ENCODE measurements at places on chromosomes 5 and 9.
A peak's percentile ranks its signal among the peaks of the same experiment; 100 is the strongest.

DNA sequence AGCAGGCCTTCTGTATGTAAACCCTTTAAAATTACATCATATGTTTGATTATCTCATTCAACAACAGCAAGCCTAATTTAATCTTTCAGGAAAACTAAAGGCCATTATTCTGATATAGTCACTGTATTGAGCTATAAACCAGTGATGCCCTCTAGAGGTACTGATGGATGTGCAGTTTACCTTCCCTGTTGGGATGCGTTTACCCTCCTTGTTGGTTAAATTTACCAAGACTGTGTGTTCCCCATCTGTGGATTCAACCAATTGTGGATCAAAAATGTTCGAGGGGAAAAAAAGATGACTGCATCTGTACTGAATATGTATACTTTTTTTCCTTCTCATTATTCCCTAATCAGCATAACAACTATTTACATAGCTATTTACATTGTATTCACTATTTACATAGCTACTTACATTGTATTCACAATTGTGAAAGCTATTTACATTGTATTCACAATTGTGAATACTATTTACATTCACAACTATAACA lies 3.7 kb upstream of the BAAT start:
- DNase-seq = no peak

DNA sequence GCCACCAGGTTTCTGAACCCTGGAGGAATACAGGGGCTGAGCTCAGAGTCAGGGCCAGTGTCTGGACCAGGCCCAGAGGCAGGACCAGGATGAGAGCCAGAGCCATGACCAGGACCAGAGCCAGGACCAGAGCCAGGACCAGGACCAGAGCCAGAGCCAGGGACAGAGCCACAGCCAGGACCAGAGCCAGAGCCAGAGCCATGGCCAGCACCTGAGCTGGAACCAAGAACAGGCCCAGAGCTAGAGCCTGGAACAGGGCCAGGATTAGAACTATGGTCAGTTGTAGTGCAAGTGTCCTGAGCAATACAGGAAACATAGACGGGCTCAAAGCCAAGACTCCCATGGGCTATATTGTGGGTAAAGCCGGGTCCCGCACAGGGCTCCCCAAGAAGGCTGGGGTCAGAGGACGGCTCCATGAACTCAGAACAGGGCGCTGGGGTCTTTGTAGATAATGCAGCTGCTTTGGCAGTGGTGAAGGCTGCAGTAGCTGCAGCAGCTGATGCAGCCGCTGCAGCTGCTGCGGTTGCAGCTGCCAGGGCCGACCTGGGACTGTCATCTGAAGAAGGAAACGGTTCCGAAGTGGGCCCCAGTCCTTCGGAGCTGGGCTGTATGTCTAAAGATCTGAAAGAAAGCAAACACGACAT lies 559 bp downstream of the SPAG8 start:
- DNase-seq = no peak

GRCh38 chr5:173187054-173187743 lies 42.9 kb downstream of the BNIP1 start:
- no peak for DNase-seq

- DNase-seq = no peak
These were observed 58.1 kb downstream of the SLIT3 start for GRCh38 chr5:169242849-169243186.

GRCh38 chr9:105357937-105358336 lies 89.9 kb upstream of the FSD1L start:
- DNase-seq = no peak

DNA sequence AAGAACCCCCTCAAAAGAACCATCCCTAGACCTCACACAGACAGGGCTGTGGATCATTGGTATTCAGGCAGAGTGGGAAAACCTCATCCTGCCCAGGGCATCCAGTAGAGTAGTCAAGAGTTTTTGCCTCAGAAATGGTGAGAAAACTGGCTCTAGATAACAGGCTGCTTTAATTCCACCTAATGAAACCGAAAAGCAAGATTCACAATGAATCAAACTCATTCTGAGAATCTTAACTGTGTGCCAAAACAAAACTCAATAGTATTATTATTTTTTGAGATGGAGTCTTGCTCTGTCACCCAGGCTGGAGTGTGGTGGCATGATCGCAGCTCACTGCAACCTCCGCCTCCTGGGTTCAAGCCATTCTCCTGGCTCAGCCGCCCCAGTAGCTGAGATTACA lies 17.8 kb upstream of the NPM1 start:
- no peak for DNase-seq

DNA sequence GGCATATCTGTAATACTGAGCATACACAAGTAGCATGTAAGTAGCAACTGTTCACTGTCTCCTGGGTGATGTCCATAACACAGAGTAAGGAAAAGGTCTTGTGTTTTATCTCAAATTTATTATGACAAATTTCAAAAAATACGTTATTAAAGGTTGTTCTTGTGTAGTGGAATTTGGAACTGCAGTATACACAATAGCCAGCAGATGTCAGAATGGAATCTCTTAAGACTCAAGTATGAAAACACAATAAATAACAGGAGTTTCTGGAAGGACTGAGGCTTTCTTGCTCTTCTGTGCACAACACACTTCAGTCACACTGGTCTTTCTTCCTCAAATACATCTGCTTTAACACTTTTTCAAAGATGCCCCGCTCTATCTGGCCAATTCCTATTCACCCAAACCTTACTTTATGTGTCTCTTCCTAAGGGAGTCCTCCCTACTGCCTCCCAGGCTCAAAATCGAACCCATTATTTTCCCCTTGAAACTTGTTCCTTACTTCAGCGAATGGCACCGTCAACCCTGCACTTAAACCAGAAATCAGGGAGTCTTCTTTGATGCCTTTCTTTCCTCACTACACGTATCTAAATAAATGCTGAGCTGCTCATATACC lies 6.5 kb upstream of the FBXO10 start:
- DNase-seq = peak; percentile 40

DNA sequence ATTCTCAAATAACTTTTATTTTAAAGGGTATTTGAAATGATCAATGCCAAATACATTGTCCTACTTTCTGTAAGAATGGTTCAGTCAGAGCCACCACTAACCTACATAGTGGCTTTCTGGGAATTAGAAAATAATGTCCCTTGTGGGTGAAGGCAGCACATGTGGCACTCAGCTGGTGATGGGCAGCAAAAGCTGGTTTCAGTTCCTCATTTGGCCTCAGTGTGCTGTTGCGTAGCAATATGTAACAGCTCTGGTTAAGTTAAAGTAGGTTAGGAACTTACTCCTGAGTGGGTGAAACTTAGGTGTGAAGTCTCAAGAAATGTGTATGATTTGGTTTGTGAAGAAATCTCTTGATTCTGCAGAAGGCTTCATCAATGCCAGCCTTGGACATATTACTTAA lies 99.6 kb upstream of the SPEF2 start:
- DNase-seq = peak; percentile 89

DNA sequence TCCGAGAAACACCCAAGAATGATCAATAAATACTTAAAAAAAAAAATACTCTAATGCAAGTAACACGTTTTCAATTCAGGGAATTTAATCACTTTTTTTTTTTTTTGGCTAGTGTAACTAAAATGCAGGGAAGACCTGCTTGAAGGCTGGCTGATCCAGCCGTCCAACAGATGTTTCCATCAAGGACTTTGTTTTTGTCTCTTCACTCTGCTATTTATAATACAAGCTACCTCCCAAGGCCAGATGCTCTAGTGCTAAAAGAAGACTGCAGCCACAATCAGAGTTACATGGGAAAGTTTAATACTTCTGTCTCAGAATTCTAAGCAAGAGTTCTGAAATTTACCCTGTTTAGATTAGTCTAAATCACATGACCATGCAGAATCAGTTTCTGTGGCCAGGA lies 14.5 kb downstream of the TBCA start:
- no peak for DNase-seq

DNA sequence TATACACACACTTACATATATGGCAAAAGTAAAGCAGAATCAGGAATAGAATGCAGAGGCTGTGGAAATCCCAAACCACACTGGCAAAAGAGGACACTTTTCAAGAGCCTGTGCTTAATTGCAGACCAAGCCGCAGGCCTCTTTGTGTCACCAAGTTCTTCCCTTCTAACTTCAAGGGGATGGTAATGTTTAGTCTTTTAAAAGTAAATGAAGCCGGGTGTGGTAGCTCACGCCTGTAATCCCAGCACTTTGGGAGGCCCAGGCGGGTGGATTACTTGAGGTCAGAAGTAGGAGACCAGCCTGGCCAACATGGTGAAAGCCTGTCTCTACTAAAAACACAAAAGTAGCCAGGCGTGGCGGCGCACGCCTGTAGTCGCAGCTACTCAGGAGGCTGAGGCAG lies 28.7 kb downstream of the ROR2 start:
- no peak for DNase-seq

GRCh38 chr9:123678878-123679329 lies 251.0 kb downstream of the DENND1A start:
- peak; percentile 15 for DNase-seq

- no peak for DNase-seq
These were observed 359.3 kb downstream of the LRRC70 start for GRCh38 chr5:62937661-62938558.

GRCh38 chr9:81980568-81980967 lies 8.0 kb upstream of the SPATA31D1 start:
- DNase-seq = no peak

DNA sequence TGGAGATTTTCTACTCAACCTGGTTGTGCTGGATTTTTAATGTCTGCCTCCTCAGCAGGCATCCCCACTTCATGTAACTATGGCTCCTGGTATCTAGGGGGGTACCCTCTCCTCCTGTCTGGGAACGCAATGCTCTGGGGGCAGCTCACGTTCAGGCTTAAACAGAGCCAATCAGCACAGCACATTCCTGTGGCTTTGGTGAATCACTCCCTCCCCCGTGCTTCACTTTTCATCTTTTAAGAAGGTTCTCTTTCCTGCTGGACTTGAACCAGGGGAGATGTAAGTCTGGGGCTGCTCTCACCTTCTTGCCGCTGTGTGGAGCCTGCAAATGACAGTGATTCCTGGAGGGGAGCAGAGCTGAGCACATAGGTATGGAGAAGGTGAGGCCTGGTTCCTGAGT lies 101.2 kb downstream of the MSX2 start:
- no peak for DNase-seq

- peak; percentile 54 for DNase-seq
These were observed 5.8 kb upstream of the TRIM41 start for GRCh38 chr5:181217111-181217802.

- DNase-seq = no peak
These were observed 178.3 kb downstream of the HSPA4 start for GRCh38 chr5:133229931-133230664.

- no peak for DNase-seq
These were observed 548.8 kb upstream of the IZUMO3 start for GRCh38 chr9:25094518-25094917.

DNA sequence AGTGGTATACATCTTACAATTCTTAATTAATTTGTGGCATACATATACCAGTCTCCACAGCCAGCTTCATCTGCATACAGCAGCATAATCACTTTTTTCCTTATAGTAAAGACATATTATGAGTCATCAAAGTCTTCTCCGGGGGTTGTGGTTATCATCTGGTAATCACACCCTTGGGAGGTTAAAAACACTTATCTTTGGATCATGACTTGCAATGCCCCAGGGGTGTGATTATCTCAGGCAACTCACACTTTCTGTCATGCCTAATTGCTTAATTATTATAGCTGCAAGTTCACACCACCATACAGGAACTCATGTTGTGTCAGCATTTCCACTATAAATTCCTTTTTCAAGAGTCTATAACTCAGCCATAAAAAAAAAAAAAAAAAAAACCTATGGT lies 218.4 kb downstream of the ANXA1 start:
- DNase-seq = no peak

DNA sequence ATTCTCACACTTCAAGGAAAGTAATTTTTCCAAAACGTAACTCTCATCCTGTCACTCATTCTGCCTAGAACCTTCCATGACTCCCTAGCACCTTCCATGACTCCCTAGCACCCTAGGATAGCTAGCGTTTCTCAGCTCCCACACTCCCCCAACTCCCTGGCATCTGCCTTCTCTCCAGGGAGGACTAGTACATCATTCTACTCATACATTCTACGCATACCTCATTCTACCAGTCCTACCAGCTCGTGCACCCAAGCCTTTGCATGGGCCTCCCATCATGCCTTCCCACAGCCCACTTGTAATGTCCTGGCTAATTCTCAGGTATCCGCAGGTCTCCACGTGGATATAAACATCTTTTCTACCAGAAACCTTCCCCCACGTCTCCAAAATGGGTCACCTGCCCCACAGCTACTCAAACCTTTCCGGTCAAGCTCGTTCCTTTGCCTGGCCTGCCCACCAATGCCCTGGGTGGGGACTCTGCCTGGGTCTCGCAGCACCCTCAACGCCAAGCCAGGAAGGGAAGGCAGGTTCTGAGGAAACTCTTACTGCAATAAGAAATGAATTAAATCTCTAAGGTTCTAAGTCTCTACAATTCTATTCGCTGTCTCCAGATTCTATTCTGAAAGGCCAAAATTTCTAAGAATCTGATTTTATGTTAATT lies 930 bp downstream of the ANKS6 start:
- DNase-seq = no peak

GRCh38 chr9:15735083-15735857 lies 182.4 kb downstream of the CCDC171 start:
- DNase-seq = no peak

- DNase-seq = peak; percentile 79
These were observed 374.7 kb upstream of the WWC1 start for GRCh38 chr5:167916706-167917105.

DNA sequence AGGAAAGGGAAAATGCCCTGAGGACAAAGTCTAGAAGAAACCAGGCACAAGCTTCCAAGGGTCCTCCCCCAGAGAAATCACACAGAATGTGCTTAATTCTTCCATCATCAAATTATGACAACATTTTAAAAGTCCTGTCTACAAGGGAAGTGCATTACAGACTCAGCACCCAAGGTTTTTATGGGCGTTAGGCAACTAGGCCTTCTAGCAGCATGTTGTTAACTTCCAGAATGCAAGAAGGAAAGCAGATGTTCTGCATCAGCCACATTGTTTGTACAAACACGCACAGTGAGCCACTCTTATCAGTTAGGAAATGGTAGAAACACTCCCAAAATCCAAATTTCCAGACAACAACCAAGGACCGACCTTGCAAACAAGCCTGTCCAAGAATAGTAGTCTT lies 26.5 kb downstream of the SMC5 start:
- no peak for DNase-seq

GRCh38 chr5:172168311-172168710 lies 19.7 kb downstream of the STK10 start:
- no peak for DNase-seq

DNA sequence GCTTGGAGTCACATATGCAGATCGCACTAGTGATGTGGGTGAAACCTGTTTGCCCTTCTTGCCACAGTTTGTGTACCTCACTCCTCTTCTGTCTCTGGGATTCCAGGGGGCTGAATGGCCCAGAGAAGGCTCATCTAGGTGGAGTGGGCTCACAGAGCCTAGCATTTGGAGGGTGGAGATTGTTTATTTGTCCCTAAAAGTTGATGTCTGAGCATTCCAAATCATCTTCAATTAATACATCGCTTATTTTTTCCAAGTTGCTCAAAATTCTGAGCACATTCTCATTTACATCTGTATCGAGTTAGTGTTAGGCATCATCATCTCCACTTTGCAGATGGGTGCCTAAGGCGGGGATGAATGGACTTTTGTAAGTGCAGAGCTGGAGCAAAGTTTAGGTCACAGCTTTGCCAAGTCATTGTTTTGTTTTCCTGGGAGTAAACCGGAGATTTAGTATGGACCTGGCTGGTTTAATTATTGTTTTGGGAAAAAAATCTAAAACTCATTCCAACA lies 2.0 kb downstream of the ABL1 start:
- DNase-seq = no peak

GRCh38 chr5:58958701-58959100 lies 375.8 kb downstream of the RAB3C start:
- DNase-seq = no peak

- no peak for DNase-seq
These were observed 109.9 kb downstream of the MEGF10 start for GRCh38 chr5:127400539-127400938.
